Myocyte (in vitro differentiated cells): ENCODE measurements at places on chromosomes 5 and 9. TPM values are rescaled to one million over a fixed set of nuclear protein-coding genes. Genes with fewer than 3 reads are reported as not detected.

The DROSHA gene
- total RNA-seq, result 23.3 and 37.4 TPM in 2 replicates

DNA sequence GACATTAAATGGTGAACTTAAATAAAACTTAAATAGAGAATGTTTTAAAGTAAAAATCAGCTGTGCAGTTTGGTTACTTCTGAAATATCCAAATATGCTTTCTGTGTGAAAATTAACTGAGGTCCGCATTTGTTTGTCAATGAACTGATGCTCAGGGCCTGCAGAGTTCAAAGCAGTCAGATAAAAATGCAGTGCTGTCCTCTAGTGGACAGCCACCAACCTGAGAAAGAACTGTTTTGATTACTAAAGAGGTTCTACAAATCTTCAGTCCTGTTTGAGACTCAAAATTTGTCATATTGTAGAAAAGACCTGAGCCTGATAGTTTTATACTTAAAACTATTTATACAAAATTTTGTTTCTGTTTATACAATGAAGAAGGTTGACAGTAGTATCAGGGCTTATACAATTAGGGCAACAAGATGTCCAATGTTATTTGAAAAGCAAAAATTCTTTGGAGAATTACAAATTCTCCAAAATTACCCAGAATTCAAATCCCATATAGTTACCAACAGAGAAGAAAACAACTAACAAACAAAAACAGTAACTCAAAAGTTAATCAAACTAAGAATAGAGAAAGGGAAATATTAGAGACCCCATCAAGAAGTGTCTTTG, 232.3 kb upstream of the TBCA start:
- DNase-seq, result peak; percentile 64

GRCh38 chr5:154766558-154767281, 11.5 kb downstream of the LARP1 start:
- no peak for DNase-seq

DNA sequence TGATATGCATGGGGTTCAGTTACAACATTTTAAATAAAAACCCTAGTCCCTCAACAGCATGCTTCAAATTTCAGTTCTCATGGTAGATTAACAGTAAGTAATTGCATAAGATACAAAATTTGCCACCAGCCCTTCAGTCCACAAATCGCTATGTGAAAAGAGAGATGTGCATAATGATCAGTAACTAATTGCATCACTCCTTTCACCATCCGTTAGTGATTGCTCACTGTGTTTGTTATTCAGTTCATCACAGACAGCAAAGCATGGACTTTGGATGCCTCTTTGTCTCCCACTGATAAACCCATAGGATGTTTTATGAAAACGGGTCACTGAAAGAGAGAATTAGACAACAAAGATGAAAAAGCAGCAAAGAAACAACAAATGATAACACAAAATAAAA, 103.2 kb downstream of the MCTP1 start:
- no peak for DNase-seq

DNA sequence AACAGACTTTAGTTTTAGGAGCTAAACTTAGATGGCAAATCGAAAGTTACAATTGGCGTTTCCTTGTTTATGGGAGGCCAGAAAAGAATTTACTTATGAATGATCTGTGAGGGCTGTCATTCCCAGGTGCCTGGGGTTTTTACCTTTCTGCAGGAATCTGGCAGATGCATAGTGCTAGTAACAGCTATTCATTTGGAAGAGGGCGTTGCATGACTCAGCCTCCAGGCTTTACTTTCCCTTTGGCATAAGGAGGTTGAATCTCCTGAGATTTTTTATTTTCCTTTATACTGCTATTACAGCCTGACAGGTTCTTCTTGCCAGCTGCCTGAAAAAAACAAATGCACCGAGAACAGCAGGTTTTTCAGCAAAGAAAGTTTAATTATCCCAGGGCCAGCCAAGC, 30.0 kb downstream of the CARD6 start:
- no peak for DNase-seq

The BTNL9 gene
- total RNA-seq, result not detected in 2 replicates

The PRDM9 gene
- total RNA-seq, result not detected in 2 replicates

DNA sequence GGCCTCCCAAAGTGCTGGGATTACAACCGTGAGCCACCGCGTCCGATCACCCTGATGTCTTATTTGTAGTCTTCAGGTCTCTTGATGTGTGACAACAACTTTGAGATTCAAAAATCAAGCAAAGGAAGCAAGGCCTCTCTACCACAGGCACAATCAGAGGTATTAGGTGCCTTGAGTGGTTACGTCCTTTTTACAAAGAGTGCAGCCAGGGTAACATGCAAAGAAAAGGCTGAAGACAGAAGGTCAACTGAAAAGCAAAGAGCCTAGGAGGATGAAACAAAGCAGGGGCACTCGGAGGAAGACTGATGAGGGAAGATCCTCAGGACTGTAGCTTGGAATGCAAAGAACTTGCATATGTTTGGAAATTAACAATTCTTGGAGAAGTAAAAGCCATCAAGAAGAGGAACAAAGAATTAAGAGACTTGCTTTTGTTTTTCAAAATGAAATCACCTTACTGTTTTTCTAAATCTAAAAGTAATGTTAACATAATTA, 362.1 kb downstream of the EBF1 start:
- no peak for DNase-seq

DNA sequence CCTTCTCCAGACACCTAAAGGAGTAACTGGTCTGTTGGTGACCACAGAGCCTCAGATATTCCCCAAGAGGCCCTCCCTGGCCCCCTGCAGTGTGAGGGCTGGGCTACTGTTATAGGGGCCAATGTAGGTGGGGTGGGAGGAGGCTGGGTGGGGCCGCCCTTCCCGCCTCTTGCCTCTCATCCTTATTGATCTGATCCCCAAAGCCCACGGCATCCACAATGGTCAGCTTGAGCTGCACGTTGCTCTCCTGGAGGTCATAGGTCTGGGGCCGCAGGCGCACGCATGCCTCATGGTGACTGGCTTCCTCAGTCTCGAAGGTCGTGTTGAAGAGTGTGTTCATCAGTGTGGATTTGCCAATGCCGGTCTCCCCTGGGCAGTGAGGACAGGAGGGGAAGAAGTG, 13.0 kb downstream of the SEPTIN8 start:
- DNase-seq, result no peak

GRCh38 chr5:149860801-149861322, 83.7 kb downstream of the PDE6A start:
- no peak for DNase-seq

DNA sequence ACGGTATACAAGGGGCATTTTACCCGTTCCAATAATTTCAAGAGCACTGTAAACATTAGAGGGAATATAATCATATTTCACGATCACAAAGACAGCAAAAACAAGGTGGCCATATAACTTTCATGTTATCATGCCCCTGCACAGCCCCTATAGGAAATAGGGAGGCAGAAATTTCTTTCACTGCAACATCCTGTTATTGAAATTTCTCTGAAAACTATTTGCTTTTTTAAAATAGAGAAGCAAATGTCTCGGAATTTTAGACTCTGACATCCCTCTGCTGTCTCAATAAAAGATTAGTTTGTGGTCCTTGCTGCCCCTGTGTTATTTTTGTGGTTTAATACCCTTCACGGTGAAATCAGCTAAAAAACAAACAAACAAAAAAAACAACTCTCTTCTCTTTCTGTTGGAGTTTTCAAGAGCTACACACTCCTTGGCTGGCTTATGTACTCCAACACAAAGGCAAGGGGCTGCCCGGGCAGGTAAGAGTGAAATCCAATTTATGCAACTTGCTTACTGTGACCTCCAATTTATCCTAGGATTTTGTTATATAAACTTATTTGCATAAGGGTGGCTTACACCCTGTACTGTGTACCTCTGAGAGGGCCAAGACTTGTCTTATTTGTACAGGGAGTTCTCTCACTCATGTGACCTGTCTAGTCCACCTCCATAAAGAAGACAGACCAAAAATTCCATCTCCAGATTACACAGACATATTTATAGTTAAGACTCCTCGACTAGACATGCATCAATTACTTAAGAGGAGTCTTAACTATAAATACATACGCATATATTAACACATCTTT, 223.6 kb downstream of the MLLT3 start:
- DNase-seq, result no peak

DNA sequence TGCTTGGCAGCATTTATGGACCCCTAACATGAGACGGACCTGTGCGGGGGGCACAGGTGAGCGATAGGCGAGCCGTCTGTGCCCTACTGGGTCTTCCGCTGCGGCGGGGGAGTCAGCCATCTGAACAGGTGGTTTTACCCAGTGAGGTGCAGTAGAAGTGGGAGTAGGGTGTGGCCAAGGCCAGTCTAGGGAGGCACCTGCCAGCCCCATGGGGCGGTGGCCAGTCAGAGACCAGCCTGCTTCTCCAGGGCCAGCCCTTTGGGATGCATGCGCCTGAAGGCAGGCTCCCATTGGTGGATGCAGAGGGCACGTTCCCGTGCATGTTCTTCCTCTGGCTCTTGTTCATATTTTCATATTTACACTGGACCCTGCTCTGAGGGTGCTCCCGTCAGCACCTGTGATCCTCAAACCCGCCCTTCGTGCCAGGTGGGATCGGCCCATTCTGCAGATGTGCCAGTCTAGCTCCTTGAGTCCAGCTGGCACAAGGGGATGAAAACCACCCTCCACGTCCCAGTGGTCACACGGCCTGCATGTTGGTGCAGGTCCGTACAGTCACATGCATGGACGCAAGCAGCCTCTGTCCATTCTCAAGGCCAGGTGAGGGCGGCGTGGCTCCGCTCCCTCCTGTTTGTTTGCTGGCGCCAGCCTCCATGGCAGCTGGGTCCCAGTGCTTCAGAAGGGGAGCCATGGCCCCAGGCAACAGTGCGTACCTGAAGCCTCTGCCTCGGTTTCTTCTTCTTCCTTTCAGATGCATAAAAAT, 9.0 kb downstream of the COL5A1 start:
- DNase-seq, result no peak

GRCh38 chr5:163459462-163459818, 462 bp downstream of the NUDCD2 start:
- DNase-seq, result no peak

- no peak for DNase-seq
Observed at GRCh38 chr9:29066141-29066640, 1492.9 kb upstream of the C9orf72 start.
